ENCODE measurements at places on chromosomes 1 and 21.

DNA sequence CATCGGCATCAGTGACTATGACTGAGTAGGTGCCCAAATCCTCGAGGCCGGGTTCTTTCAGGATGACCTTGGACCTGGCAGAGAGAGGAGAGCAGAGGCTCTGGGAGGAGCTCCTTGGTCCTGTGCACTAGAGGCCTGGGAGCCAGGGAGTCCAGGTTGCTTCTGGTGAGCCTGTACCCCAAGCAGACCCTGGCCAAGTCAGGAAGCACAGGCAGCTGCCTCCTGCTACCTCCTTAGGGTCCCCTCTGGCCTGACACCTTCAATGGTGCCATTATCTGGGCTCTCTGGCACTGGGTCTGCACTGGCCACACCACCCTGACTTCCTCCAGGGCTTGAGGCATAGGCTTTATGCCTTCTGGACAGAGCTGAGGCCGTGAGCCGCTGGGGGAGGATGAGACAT is 37.7 kb downstream of the MYOM3 start:
- ATAC-seq, result no peak

- no peak for ATAC-seq
These were observed 153.1 kb upstream of the FGGY start for GRCh38 chr1:59143811-59144210.

GRCh38 chr1:19654386-19654785 is 10.3 kb downstream of the NBL1 start:
- ATAC-seq, result no peak

- peak; percentile 31 for ATAC-seq
These were observed at the start of gene SLC44A3 for GRCh38 chr1:94819945-94820746. Gene SLC44A3 (plus strand): TSS chr1:94820357. CDS start chr1:94820452, 95 bp downstream.

DNA sequence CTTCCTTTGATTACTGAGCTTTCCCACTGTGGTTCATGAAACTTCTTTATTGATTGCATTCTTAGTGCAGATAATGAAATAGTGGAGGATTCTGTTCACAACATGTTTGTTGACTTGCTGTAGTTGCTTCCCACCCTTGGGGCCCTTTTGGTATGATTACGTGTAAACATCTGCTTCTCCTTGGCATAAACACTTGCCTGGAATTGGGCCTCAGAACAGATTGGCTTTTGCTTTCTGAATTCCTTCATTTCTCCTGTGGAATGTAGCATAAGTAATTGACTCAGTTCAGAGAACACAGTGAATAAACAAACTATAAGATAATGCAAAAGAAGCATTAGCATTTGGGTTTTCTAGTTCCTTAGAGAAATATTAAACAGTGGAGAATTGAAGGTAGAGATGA is 59.5 kb upstream of the LAMC2 start:
- no peak for ATAC-seq

Data from stimulated activated memory B cell treated with anti-CD40 and anti-IgM and Interleukin-4, amounts not matched to agents 10 μg/mL and 1 μg/mL and 100 μg/mL, for 72 hours (primary cell).